ENCODE measurements at places on chromosomes 4 and X. TPM values are rescaled to one million over a fixed set of nuclear protein-coding genes. Genes with fewer than 3 reads are reported as not detected.

Gene GALNTL6
- not detected for total RNA-seq

Gene C1QTNF7
- 0.91 TPM for total RNA-seq

Gene LNX1
- 9.1 TPM for total RNA-seq

Gene CHRDL1
- total RNA-seq, result 0.03 TPM

Gene VSIG1
- 0.20 TPM for total RNA-seq

Gene GNRHR
- not detected for total RNA-seq
